ENCODE measurements at places on chromosomes 11 and 22. TPM values are rescaled to one million over a fixed set of nuclear protein-coding genes. Genes with fewer than 3 reads are reported as not detected.

Gene CSKMT
- total RNA-seq, result 3.7 TPM

Gene C11orf65
- 0.56 TPM for total RNA-seq

Gene APOBEC3B
- total RNA-seq, result 0.75 TPM

Gene PLEKHA7
- total RNA-seq, result 16.2 TPM

Gene MS4A4E
- total RNA-seq, result 1.1 TPM

Gene RAB36
- total RNA-seq, result 0.35 TPM

Gene RASGRP2
- 38.4 TPM for total RNA-seq

Gene DDT
- total RNA-seq, result 148 TPM

Gene SCGB1D2
- total RNA-seq, result 3.7 TPM

Gene LRRN4CL
- total RNA-seq, result 3.8 TPM

Measured in Right ventricle myocardium superior (tissue), 1 donor.